ENCODE measurements at places on chromosomes 11 and 22. TPM values are rescaled to one million over a fixed set of nuclear protein-coding genes. Genes with fewer than 3 reads are reported as not detected.

The TCN2 gene
- total RNA-seq: 80.6 TPM

The OR52N4 gene
- total RNA-seq: not detected

The GALNT18 gene
- total RNA-seq: 0.32 TPM

The SNX15 gene
- total RNA-seq: 21.0 TPM

The HIPK3 gene
- 36.1 TPM for total RNA-seq

The BACE1 gene
- total RNA-seq: 28.8 TPM
